ENCODE measurements at places on chromosomes 2 and 18.

DNA sequence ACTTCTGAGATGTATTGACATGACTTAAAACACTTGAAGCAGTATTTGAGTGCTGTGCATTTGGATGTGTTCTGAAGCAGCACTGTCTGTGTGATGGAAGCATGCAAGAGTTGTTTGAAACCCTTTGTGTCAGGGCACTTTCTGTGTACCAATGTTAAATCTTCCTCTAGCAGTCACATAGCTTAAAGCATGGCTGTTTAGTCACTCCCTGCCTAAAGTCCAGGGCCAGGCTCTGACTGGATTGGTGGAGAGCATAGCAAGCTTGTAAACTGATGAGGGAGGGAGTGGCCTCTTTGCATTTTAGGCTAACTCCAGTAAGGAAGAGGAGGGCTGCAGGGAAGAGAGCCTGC, 73.5 kb downstream of the MYO1B start:
- no peak for DNase-seq

DNA sequence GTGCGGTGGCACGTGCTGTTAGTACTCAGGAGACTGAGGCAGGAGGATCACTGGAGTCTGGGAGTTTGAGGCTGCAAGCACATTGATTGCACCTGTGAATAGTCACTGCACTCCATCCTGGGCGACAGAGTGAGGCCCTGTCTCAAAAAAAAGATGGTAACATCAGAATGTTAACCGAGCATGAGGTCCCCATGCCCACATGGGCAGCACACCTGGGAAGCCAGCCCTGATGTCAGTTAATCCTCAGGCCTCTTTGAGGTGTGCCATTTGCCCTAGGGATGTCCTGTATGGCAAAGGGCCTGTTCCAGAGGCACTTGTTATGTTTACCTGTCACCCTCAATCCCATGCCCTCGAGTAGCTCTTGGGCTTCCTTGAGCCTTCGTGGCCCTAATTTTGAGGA, 16.6 kb downstream of the RBFA start:
- DNase-seq = no peak

- no peak for DNase-seq
Observed at GRCh38 chr2:185796758-185797157, 58.2 kb downstream of the FSIP2 start.

DNA sequence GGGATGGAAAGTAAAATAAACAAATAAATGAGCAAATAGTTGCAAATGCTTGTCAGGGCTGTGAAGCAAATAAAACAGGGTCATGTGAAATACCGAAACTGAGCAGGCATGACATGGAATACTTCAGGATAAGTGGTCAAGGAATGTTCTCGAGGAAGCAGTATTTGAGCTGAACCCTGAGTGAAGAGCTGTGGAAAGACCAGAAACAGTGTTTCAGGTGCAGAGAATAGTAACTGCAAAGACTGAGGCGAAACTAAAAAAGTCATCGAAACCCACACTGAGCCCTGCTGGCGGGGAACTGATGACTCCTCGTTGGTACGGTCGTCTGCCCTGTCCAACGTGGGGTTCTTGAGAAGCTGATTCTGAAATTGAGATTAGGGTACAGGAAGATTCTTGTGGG, 27.2 kb upstream of the MYCN start:
- no peak for DNase-seq

- no peak for DNase-seq
Observed at GRCh38 chr2:30936977-30937376, 129.7 kb upstream of the CAPN13 start.

GRCh38 chr2:19689646-19690168, 212.1 kb downstream of the TTC32 start:
- no peak for DNase-seq

- no peak for DNase-seq
Observed at GRCh38 chr18:78801011-78801410, 178.6 kb upstream of the SALL3 start.

GRCh38 chr2:237196866-237197618, 111.4 kb downstream of the COPS8 start:
- DNase-seq = peak; percentile 70

DNA sequence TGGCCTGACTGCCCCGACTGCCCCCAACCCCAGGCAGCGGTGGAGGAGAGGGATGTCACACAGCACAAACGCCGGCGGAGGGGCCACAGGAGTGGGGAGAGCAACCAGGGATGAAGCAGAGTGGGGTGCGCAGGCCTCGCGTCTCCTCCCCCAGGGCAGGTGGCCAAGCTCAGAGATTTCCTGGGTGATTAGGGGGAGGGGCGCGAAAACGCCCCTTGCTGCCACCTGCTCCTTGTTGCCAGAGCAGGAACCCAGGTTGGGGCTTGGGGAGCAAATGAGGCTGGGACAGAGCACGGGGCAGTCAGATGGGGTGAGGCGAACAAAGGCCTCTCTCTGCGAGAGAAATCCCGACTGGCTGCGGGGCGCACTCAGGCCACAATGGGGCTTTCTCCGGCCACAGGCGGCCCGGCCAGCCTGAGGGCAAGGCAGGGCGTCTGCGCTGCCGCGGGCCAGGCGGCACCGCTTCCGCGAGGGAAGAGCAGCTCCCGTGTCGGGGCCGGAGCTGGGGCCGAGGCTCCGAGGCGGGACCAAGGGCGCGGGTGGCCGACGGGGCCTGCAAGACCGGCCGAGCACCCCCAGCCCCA, 11.5 kb downstream of the TEX44 start:
- peak; percentile 43 for DNase-seq

DNA sequence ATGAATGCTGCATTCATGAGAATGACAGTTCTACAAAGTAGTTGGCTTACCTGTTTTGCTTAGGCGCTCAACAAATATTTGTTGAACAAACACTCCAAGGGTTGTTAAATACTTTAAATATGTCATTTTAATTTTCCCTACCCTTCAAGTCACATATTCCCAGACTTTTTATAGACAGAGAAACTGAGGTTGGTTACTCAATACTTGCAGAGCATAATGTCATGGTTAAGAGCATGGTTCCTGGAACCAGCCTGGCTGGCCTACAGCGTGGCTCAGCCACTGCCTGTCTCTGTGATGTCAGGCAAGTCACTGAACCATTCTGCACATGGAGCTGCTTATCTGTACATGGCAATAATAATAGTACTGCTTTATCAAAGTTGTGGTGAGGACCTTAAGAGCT, 120.0 kb upstream of the STK17B start:
- DNase-seq = no peak

DNA sequence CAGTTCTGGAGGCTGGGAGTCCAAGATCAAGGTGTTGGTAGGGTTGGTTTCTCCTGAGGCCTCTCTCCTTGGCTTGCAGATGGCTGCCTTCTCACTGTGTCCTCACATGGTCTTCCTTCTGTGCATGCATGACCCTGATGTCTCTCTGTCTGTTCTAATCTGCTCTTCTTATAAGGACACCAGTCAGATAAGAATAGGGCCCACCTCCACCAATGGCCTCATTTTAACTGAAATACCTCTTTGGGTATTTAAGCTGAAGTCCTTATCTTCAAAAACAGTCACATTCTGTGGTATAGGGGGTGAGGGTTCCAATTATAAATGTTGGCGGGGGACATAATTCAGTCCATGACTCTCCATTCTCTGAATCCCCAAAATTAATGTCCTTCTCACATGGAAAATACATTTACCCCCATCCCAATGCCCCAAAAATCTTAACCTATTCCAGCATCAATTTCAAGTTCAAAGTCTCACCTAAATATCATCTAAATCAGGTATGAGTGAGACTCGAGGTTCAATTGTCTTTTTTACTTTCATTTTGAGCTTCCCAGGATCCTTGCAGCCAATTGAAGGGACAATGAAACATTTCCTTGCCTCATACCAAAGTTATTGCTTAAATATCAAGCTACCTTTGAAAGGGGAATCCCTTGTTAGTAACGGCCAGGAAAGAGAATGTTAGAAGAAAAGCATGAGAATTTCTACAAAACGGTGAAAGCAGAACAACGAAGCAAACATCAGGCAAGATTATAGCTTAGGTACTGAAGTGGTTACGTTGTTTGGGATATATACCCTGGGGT, 20.6 kb upstream of the CNOT11 start:
- DNase-seq = no peak

GRCh38 chr2:102033750-102034682, 42.3 kb downstream of the IL1R2 start:
- DNase-seq = no peak

- DNase-seq = no peak
Observed at GRCh38 chr2:100208141-100208770, 65.9 kb upstream of the AFF3 start.

- DNase-seq = no peak
Observed at GRCh38 chr2:99998651-99999320, 143.6 kb downstream of the AFF3 start.

DNA sequence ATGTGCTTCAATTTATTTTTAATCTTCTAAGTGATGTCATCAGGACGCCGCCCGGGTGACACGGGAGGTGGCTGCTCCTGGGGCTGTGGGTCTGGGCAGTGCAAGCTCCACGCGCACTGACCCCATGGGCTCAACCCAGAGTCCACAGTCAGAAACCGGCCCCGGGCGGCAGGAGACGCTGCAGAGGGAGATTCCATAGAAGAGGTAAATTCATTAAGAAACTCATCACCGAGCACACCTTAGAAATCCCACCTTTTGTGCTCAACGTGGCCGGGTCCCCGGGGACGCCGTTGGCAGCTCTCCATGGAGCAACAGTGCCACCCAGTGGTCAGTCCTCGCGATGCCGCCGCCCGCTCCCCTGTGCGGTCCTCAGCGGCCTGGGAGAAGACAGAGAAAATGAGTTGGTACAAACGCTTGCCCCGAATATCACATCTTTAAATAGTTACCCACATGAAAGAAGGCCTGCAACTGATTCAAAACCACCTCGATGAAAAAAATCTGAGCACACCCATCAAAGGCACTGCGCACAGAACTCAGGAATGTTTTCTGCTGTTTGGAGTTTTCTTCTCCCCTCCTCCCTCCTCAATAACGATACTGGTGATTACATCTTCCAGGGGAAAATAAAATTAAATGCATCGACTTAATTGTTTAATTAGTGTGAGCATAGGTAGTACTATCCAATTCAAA, 92.6 kb downstream of the CMPK2 start:
- peak; percentile 60 for DNase-seq

- no peak for DNase-seq
Observed at GRCh38 chr2:95359501-95359930, 43.0 kb upstream of the FAHD2A start.

GRCh38 chr2:239930378-239930777, 94.8 kb downstream of the NDUFA10 start:
- no peak for DNase-seq

GRCh38 chr2:224569654-224570053, 15.5 kb downstream of the CUL3 start:
- DNase-seq = no peak

- no peak for DNase-seq
Observed at GRCh38 chr2:52117299-52117698, 1085.4 kb upstream of the NRXN1 start.

DNA sequence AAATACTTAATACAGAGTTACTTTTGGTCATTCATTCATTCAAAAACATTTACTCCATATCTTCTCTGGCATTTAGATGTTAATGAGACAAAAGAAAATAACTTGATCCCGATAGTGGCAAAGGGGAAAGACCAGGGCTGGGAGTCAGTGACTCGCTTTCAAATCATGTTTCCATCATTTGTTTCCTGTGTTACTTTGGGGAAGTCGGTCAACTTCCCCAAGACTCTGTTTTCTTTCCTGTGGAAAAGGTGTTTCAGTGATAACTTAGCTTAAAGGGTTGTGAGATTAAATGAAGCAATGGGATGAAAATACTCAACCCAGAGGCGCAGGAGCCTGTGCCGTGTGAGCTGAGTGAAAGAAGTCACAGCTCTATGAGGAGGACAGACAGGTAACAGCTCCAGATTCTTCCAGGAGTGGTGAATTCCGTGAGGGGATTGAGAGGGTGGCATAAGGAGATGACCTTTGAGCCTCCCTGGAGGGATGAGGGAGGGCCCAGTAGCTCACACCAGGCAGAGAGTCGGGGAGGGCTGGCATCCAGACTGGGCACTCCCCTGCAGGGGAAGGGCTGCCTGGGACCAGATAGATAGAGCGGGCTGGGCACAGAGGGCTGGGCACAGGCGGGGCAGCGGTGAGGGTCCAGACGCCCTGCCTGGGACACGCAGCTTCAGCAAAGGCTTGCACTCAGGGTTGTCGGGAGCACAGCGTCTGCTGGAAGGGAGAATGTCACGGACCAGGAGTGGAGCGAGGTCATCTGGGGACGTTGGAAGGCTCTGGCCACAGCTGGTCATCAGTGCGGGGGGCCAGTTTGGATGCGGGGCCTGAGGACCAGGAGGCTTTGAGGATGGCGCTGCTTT, 70.1 kb downstream of the TSHZ1 start:
- DNase-seq = no peak

DNA sequence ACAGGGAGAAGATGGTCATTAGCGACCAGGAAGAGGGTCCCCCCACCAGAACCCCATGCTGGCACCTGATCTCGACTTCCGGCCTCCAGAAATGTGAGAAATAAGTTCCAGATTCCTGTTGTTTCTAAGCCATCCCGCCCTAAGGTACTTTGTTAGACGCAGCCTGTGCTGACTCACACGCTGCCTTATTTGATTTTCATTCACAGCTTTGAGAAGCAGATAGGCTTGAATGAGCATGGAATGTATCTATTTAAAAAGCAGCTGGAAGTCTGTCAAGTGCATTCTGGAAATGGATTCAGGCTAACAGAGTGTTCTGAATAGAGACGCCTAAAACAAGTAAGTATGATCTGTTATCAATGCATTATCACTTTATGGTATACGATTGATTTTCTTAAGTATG, 8.3 kb upstream of the IL1R2 start:
- no peak for DNase-seq

DNA sequence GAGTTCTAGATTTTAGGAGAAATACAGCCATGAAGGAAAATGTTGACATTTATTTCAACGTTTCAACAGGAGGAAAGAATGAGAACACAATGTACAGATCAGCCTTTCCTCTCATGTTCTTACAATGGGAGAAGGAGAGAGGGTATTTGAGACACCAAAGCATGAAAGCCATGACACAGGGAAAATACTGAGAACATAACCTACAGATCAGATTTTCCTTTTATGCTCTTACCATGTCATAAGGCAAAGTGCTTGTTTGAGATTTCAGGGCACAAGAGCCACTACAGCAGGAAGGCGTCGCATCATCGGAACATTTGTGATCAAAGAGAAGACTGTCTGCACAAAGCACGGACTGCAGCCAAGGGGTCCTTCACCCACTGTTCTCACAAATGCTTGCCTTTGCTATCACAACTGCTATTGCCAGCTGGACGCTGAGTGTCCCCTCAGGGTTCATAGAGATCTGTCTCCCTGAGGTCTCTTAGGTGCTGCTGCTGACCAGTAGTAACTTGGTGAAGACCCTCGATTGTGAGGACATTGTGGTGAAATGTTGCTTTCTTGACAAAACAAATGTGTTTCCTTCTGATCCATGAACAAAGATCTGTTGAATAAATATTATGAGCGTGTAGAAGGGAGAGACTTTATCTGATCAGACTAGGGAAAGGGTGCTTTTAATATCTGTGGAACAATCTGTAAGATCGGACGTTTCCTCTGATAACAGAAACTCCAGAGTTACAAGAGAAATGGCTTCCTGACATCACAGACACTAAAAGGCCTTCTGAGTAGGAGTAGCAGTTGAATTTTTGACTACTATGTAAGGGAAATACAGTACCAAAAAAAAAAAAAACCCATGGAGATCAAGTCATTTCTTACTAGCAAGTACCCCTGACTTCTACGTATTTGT, 6.4 kb upstream of the IL1RL1 start:
- DNase-seq = no peak

- no peak for DNase-seq
Observed at GRCh38 chr18:79760881-79761280, 36.9 kb upstream of the KCNG2 start.

GRCh38 chr18:32683044-32683443, 89.8 kb downstream of the KLHL14 start:
- no peak for DNase-seq
